Hematopoietic multipotent progenitor cell treated with erythropoietin and hydrocortisone succinate and interleukin-3 and kit ligand, for 6 days (in vitro differentiated cells): ENCODE measurements at places on chromosomes 5 and 9.

- DNase-seq = no peak
Measured at GRCh38 chr5:96180684-96181435, 219.2 kb upstream of the ELL2 start.

DNA sequence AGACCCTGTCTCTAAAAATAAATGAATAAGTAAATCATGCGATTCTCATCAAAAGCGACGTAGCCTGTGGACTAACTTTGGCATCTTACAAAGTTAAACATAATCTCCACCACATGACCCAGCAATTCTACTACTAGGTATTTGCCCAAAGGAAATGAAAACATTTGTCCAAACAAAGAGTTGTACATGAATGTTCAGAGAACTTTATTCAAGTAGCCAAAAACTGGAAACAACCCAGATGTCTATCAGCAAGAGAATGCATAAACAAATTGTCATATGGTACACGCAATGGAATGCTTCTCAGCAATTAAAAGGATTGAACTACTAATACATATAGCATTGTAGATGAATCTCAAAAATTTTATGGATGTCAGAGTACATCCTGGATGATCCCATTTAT is 82.6 kb downstream of the ADRB2 start:
- DNase-seq = no peak

- no peak for DNase-seq
Measured at GRCh38 chr5:38124321-38124720, 134.0 kb upstream of the EGFLAM start.

GRCh38 chr5:113319256-113320053 is 115.3 kb downstream of the TSSK1B start:
- no peak for DNase-seq
